ENCODE measurements at places on chromosomes 3 and 15.

- DNase-seq = no peak
Measured at GRCh38 chr3:113615976-113616375, 80.5 kb downstream of the USF3 start.

DNA sequence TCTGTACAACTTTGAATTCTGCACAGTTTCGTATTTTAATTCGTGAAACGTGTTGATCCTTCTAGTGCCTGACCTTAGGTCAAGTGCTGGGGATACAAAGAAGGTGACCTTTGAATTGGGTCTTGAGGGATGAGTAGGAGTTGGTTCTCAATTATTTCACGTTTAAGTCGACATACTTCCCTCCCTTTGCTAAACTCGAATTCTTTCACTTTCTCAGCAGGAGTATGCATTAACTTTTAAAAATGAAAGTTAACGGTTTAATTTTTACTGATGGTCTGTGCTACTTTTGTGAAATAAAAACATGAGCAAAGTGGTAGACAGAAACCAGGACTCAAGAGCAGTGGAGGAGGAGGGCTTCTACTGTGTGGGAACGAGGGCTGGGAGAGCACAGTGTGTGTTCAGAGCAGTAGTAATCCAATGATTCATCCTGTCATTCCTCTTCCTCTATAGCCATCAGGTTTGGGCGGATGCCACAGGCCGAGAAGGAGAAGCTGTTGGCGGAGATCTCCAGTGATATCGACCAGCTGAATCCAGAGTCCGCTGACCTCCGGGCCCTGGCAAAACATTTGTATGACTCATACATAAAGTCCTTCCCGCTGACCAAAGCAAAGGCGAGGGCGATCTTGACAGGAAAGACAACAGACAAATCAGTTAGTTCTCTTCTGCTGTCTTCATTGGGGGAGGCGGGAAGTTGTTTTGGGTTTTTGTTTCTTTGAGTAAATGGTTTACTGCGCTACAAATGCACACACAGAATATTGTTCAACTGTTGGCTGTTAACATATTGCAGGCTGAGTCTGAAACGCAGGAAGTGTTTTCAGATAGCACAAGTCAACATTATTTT lies 78.6 kb upstream of the TSEN2 start:
- DNase-seq = peak; percentile 35

GRCh38 chr3:50493086-50493485 lies 10.3 kb downstream of the CACNA2D2 start:
- no peak for DNase-seq

- no peak for DNase-seq
Measured at GRCh38 chr3:127207727-127208482, 15.0 kb downstream of the PRR23E start.

- no peak for DNase-seq
Measured at GRCh38 chr15:43244092-43244491, 22.6 kb downstream of the TGM5 start.

- no peak for DNase-seq
Measured at GRCh38 chr3:187186801-187187421, 10.4 kb upstream of the RTP1 start.

DNA sequence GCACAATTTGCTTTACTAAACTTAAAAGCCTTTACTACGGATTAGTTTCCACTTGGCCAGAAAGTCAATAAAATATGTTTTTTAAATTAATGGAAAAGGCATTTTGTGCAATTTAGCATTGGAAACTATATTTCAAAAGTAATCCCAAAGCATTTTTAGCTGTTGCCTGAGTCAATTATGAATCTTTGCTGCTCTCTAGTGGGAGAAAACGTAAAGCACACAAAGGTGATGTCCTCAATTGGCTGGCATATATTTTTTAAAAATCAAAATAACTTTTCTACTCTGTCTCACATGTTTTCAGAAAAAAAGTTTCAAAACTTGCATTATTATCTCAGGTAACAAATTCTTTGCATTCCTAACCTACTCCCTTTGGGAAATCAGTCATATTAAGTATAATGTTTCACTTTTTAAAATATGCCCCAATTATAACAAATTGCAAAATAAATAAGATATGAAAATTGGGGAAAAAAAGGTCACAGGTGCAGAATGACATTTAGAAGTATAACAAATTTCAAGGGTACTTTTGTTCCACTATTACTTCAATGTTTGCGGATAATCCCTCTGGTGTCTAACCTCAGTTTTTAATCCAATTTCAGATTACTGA lies 47.2 kb upstream of the TEX55 start:
- DNase-seq = no peak

- no peak for DNase-seq
Measured at GRCh38 chr3:49901366-49902339, 2.0 kb downstream of the MST1R start.

- no peak for DNase-seq
Measured at GRCh38 chr3:180183346-180183745, 146.6 kb upstream of the PEX5L start.

DNA sequence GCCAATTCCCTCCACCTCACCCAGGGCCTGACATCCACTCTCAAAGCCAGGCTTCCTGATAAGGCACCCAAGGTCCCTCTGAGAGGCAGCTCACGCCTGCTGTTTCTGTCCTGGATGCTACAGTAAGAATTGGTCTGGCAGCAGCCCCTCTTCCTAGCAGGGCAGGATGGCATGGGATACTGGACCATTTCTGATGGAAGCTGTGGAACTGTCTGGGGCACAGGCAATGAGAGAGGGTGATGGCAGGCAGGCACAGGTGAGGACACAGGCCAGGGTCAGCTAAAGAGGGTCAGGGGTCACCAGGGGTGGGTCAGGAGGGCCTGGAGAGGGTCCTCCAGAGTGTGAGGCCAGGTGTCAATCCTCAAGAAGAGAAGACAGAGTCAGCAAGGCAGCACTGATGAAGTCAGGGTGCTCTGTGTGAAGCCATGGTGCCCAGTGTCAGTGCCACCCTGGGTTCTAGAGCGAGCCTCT lies 41.9 kb upstream of the SLC41A3 start:
- DNase-seq = no peak

DNA sequence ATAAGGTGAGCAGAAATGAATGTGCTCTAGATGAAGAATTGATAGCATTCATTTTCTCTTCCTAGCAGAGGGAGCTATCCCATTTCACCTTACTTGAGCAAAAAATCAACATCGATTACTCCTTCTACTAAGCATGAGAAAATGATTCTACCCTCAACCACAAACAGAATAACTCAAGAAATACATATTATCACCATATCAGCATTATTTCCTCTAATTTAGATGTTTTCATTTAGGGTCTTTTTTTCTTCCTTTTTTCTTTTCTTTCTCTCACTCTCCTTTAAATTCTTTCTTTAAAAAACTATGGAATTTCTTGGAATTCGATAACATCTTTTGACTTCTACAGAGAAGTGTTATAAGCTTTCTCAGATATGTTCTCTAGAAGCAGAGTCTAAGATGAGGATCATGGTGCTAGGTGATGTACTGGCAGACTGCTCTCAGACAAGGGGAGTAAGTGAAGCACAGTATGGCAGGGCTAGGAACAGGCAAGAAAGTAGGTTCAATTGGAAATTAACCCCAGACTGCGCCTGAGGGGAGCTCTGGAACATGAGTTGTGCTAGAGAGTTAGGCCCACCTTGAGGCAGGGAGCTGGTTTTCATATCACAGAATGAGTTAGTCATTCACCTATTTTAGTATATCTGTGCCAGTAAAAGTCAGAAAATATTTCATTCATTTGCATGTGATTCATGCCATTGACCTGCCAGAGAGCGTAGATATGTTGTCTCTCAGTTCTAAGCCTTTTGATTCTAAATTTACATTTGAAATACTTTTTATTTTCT lies 279.2 kb upstream of the KCNH8 start:
- no peak for DNase-seq

- DNase-seq = peak; percentile 25
Measured at GRCh38 chr3:42746455-42747450, 26.3 kb downstream of the CCDC13 start.

DNA sequence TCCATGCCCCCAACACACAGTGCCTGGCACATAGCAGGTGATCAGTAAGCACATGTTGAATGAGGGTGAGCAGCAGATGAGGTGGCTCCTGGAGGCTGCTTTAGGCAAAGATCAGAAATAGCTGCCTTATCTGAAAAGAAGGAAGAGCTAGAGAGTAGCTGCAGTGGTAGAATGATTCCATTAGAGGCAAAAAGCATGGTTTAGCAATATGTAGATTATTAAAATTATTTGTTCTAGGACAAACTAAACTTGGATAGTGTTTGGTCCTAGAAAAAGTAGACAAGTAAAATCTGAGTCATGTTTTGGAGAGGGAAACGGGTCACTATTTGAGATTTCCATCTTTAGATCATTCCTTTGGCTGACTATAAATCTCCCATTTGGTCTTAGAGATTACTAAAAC lies 32.1 kb downstream of the KIF7 start:
- DNase-seq = no peak

DNA sequence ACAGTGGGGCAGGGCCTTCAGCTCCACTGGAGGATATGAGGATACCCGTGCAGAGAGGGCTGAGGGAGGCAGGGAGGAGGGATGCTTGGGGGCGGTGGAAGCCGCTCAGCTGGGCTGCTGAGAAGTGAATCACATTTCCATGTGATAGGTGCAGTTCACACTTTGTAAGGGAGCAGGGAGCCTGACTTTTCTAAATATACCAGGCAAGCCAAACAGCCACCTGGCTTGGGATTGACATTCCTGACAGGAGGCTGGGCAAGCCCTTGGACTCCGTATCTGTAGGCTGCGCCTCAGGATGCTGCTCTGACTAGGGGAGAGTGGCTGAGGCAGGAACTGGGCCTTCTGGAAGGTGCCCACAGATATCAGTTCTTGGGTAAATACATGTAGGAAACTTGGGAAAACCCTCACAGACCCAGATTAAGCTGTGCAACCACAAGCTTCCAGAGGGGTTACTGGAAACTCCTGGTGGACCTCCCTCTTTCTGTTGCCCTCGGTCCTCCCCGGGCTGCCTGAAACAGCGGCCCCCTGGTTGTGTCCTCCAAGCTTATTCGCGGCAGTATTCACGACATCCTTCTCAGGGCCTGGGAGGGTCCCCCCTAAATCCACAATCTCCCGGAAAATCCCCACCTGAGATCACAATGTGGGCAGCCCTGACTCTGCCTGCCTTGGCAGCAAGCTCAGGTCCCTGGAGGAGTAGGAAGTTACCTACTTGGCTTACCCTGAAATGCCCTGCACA lies 33.0 kb upstream of the ADCY5 start:
- DNase-seq = no peak

- DNase-seq = no peak
Measured at GRCh38 chr3:184908859-184909258, 96.9 kb downstream of the VPS8 start.

DNA sequence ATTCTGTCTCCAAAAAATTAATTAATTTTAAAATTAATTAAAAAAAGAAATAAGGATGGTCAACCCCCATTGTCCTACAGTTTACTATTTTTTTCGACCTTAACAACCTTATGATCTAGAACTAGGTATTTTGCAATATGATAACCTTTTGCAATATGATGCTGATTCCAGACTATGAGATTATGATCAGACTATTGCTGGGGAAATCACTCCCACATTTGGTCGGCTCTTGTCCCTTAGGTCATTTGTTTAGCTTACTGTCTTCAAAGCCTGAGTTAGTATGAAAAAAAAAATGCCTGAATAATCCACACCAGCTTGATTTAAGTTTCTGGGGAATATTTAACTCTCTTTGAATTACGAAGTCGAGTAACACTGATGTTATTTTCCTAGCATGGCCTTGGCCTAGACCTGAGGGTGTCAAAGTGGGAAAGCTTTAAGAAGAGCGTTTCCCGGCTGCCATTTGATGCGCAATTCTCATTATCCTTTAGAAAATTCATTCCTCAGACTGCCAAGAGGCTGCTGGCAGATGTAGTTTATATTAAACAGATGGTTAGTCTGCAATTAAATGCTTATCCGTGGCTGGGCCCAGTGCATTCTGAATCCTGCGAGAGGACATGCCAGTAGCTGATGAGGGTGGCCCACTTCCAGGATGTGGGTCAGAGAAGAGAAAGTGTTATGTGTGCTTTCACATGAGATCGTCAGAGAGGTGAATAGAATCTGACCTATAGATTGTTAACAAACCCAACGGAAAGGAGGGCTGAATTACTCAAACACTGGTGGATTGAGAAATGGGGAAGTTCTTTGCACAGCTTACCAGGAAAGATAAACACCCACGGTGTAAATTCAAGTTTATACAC lies 496.0 kb upstream of the THBS1 start:
- no peak for DNase-seq

DNA sequence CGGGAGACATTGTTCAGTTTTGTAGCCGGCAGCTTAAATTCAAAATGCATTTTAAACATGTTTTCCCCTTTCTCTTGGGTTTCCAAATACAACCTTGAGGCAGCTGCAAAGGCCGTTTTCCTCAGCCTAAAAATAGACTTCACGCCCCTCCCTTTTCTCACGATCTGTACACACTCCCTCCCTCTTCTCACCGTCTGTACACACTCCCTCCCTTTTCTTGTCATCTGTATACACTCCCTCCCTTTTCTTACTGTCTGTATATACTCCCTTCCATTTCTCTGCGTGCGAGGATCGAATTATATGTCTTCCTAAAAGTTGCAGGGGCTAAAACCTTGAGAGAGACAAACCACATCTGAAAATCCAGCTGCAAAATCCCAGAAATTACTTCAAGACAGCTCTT lies 8.9 kb downstream of the MUC4 start:
- DNase-seq = no peak

DNA sequence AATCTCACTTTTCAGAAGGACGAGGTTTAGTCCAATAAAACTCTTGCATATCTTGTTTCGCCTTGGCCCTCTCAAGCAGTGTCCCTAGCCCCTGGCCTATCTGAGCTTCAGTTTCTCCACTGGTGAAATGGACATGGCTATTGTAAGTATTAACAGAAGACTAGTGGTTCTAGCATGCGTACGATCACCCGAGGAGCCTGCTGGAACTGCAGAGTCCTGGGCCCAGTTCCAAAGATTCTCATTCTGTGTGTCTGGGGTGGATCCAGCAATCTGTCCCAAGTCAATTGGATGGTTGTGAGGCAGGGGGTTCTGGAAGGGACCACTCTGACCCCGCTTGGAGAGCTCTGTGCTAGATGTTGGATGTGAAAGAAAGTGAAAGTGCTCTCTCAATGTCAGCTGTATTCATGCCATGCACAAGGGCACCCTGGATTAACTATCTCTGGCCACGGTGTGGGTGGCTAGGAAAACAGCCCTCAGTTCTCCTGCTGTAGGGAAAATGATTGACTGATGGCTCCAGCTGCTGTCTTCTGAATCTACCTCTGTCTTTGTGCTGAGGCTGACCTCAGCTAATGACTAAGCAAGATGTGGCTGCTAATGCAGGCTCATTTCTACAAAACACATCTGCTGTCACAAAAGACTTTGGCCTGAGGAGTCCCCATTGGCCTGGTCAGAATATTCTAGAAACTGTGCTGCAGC lies 1.9 kb upstream of the PLA1A start:
- DNase-seq = no peak

DNA sequence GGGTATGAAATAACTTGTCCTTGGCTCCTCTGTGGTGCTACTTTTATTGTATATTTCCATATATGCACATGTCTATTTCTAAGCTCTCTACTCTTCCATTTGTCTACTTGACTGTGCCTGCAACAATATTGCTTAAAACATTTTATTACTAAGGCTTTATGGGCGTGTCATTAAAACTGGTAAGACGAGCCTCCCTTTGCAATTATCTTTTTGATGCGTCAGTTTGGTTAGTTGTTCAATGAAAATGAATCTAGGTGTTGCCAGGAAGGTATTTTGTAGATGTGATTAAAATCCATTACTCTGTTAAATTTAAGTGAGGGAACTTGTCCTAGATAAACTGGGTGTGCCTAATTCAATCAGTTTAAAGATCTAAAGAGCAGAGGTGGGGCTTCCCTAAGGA lies 12.9 kb upstream of the TRA2B start:
- no peak for DNase-seq
